ENCODE measurements at places on chromosomes 7 and 10.

DNA sequence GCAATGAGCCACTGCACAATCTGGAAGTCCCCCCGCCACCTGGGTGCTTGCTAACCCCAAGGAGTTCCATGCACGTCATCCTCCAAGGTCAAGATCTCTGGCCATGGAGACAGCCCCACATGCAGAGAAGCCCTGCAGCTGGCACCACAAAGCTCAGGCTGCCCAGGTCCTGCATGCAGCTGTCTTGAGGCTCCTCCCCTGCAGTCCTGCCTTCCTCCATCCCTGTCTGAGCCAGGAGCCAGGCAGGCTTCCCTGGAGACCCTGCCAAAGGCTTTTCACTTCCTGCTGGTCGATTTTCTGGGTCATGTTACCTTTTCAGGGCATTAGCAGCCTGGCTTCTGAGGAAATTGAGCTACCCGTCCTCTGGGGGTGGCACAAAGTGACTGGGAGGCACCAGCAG, 12.5 kb upstream of the TMEM72 start:
- DNase-seq, result no peak

DNA sequence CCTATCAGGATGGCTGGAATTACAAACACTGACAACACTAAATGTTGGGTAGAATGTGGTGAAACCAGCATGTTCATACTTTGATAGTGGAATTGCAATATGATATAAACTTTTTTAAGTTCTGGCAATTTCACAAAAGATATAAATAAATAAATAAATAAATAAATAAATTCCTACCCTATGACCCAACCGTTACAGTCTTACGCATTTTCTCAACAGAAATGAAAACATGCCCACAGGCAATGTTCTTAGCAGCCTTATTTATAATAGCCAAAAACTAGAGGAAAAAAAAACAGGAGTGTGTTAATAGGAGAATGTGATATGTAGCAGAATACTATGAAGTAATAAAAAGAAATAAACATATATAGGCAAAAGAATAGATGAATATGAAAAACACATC, 318.9 kb downstream of the IPMK start:
- no peak for DNase-seq

DNA sequence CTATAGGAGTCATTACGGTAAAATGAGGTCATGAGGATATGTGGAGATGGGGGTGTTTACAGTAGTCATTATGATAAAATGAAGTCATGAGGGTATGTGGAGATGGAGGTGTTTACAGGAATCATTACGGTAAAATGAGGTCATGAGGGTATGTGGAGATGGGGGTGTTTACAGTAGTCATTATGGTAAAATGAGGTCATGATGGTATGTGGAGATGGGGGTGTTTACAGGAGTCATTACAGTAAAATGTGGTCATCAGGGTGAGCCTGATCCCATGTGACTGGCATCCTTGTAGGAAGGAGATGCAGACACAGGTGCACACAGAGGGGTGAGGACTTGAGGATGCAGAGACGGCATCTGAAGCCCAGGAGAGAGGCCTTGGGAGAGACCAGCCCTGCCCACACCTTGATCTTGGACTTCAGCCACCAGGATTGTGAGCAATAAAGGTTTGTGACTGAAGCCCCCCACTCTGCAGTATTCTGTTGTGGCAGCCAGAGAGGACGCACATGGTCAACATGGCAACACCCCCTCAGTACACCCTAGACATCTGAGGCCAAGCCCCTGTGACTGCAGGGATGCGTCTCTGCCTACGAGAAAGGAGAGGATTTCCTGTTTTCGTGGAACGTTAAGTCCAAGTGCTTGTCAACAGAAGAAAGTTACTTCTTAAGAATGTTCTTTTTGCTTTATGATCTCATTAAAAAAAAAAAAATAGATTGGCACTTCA, 544.4 kb downstream of the DNAJB6 start:
- no peak for DNase-seq

- DNase-seq, result no peak
Measured at GRCh38 chr10:88544140-88544870, 38.8 kb downstream of the RNLS start.

DNA sequence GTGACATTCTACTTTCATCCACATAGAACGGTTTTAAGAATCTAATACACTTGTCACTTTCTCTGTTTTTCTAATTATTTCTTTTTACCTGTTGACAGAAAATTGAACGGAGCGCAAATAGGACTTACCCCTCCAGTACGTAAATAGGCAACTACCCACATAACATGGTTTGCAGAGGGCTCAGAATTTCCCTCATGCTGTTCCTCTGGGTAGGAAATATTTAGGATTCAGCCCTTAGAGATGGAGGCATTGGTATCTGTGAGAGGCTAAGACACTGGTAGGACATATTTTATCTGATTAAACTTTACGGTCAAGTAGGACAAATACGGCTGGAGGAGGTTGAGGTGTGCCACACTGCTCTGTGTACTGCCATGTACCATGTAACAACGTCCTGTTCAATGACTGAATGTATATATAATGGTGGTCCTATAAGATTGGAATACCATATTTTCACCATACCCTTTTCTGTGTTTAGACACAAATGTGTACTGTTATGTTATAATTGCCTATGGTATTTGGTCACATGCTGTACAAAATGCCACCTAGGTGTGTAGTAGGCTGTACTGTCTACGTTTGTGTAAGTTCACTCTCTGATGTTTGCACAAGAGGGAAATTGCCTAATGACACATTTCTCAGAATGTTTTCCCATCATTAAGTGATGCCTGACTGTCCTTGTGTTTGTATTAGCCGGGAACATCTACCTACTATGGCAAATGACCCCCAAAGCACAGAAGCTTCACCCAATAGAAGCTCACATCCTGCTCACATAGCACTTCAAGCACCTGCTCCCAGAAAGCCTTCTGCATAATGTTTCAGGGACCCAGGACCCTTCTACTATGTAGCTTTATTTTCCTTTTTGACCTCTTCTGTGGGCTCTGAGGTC, 429.4 kb upstream of the AKR1E2 start:
- DNase-seq, result no peak

DNA sequence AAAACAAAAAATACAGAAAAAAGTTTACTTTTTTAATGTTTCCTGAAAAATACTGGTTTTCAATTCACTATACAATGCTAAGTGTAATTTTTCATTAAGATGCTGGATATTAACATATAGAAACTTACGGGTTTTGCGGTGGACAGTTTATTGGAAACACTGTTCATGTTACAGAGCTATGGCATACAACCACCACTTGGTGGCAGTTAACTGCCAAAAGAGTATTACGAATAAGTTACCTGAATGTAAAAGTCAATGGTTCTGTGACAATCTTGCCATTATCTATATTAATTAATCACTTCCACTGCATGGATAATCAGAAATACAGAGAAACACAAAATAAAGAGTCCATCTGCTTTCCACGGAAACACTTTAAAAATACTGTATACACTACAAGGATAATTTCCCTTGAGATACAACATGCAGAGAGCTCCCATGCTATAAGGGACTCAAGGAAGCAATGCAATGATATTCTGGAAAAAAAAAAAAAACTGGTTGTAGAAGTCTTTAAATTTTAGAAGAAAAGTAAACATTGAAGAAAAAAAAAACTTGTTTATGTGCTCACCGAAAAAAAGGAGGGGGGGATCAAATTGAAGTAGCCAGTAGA, 97.0 kb downstream of the TPK1 start:
- DNase-seq, result no peak

DNA sequence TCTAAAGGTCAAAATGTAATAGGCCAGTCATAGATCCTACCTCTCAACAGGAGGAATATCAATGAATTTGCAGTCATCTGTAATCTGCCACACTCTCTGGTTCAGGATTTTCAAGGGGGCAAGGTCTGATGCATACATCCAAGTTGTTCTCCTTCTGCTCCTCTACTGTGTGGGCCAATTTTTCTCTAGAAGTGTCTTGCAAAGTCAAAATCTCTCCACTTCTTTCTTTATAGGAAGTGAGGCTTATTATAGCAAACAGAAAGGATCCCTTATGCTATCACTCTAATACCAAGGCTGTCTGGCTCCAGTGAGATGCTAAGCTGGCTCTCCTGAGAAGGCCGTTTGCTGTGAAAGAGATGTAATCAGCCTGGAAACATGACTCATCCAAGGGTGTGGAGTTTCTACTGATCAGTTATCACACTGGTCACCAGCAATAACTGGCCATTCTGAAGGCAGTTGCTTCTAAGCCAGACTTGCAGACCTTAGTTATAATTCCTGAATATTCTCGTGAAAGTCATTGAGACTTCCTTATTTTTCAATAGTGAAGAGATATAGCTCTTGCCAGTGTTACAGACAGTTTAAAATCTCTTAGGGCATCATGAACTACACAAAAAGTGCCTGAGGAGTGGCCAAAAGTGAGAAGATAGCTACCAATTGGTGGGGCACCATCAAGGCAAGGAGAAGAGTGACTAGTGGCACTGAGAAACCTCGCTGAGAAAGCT, 43.2 kb upstream of the LRGUK start:
- DNase-seq, result no peak

DNA sequence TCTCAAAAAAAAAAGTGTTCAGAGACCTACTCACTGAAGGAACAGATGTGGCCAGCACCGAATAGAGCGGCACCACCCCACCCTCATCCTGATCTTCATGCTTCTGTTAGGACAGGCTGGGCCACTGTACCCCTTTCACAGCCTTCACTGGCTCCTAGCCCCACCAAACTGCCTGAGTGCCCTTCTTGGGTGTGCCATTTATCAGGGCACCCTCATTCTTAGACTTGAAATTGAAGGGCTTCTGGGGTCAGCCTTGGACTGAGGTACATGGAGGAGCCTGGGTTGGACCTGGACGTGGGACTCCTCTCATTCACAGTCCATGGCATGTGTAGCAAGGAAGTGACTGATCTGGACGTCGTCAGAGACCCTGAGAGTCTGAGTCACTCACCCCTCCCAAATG, 190.3 kb downstream of the COBL start:
- no peak for DNase-seq

- DNase-seq, result no peak
Measured at GRCh38 chr7:127123220-127123619, 129.5 kb downstream of the GRM8 start.

DNA sequence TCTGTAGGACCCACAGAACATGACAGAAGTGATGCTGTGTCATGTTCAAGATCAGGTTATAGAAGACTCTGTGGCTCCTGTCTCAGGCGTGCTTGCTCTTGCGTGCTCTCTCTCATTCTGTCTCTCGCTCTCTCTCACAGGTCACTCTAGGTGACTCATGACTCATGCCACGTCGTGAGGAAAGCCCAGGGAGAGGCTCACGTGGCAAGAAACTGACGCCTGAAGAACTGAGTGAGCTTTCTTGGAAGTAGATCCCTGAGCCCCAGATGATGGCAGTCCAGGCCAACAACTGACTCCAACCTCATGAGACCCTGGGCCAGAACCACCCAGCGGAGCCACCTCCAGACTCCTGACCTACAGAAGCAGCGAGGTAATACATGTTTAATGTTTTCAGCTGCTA, 103.3 kb downstream of the DNMBP start:
- no peak for DNase-seq

DNA sequence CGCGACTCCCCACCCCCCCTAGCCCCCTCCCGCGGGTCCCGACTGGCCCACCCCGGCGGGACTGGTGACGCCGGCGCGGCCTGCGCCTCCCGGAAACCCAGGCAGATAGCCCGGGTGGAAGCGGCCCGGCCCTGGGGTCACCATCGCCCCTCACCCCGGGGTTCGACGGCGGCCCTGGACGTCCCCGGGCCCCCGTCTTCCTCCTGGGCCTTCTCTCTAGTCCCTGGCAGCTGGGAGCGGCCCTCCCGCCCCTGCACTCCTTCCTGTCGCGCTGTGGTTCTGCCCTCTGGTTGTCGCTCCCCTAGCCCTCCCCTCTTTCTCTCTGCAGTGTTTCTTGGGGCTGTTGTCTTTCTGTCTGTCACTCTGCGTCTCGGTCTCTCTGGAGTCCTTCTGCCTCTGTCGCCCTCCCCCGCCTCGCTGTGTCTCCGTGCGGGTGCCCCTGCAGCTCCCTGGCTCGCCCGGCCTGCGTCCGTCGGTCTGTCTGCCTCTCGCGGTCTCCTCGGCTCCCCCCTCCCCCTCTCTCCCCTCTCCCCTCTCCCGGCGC, 90.5 kb upstream of the PAX2 start:
- DNase-seq, result no peak

DNA sequence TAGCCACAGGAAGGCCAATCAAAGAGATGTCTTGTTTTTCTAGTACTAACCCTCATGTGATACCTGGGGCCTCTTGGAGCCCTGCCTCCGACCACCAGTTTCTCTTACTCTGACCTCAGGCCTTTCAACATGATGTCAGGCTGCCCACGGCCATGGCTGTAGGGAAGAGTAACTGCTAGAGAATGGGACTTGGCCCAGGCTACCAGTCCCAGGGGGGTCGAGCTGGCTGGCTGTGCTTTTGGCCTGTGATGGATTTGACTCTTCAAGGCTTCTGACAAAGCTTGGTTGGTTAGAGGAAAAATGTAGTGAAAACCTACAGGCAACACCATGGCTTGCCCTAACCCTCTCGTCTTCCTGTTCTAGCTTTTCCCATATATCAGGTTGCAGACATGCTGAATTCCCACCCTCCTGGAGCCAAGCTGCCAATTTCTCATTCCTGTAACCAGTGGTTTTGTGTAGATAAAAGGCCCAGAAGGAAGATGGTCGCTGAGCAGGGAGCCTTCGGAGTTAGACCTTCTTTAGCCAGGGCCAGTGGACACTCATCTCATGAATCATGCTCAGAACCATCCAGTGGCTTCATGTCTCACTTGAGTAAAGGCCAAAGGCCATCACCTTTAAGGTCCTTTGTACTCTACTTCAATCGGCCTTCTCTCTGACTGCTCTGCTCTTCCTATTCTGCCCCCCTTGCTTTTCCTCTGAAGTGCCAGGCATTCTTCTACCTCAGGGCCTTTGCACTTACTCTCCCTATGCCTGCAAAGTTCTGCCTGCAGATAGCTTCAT, 19.7 kb downstream of the SUFU start:
- no peak for DNase-seq

- DNase-seq, result no peak
Measured at GRCh38 chr7:146701166-146701565, 584.6 kb downstream of the CNTNAP2 start.

GRCh38 chr7:128407233-128407589, 2.6 kb downstream of the IMPDH1 start:
- no peak for DNase-seq

- DNase-seq, result no peak
Measured at GRCh38 chr7:78095549-78095948, 297.0 kb downstream of the PHTF2 start.

GRCh38 chr7:127460077-127460476, 67.6 kb upstream of the ZNF800 start:
- no peak for DNase-seq

DNA sequence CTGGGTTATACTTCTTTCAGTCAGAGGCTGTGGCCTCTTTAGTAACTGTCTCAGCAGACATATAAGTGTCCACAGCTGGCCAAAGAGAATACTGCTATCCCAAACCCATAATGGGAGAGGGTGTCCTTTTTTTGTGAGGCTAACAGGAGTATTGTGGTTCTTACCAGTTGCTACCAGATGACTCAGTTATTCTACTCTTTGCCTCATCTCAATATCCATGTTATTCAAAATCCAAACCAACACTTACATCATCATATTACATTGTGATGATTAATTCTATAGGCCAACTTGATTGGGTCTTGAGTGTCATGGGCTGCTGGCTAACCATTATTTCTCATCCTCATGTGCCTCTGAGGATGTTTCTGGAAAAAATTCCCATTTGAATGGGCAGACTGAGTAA, 120.9 kb downstream of the TMEM168 start:
- no peak for DNase-seq

Measured in nucleus accumbens (tissue), 56 donors.